Calu3 (cell line): ENCODE measurements at places on chromosomes 7 and 10. TPM values are rescaled to one million over a fixed set of nuclear protein-coding genes. Genes with fewer than 3 reads are reported as not detected.

The TRA2A gene
- total RNA-seq: 136 and 143 TPM in 2 replicates

The PDK4 gene
- 6.5 and 7.1 TPM in 2 replicates for total RNA-seq

The ADAM22 gene
- total RNA-seq: 3.0 and 3.2 TPM in 2 replicates

DNA sequence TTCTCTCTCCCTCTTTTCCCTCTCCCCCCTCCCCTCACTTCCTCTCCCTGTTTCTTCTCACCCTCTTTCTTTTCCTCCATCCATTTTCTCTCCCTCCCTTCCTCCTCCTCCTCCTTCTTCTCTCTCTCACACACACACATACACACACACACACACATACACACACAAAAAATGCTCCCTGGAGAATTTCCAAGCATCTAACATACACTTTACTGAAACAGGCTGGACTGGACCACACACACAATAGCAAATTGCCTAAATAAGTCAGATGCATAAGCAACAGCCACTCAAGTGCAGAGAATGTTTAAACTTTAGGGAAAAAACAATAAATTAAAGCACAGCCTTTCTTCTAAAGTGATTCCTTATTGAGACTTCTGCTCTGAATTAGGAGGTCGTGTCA is 267.7 kb downstream of the FGFR2 start:
- no peak for DNase-seq

DNA sequence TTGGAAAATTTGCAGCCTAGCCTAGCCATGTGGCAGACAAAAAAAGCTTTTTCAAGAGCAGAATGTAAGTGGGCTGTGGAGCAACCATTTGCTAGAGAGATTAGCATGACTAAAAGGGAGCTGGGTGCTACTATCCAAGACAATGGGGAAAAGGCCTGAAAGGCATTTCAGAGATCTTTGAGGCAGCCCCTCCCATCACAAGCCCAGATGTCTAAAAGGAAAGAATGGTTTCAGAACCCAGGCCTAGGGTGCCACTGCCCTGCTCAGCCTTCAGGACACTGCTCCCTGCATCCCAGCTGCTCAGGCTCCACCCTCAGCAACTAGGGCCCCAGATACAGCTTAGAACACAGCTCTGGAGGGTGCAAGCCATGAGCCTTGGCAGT is 24.7 kb downstream of the PNLIPRP3 start:
- no peak for DNase-seq

The TEX47 gene
- total RNA-seq: not detected in 2 replicates

The CRHR2 gene
- not detected in 2 replicates for total RNA-seq

GRCh38 chr10:58967551-58968388 is 208.7 kb upstream of the PHYHIPL start:
- peak; percentile 36 for DNase-seq

DNA sequence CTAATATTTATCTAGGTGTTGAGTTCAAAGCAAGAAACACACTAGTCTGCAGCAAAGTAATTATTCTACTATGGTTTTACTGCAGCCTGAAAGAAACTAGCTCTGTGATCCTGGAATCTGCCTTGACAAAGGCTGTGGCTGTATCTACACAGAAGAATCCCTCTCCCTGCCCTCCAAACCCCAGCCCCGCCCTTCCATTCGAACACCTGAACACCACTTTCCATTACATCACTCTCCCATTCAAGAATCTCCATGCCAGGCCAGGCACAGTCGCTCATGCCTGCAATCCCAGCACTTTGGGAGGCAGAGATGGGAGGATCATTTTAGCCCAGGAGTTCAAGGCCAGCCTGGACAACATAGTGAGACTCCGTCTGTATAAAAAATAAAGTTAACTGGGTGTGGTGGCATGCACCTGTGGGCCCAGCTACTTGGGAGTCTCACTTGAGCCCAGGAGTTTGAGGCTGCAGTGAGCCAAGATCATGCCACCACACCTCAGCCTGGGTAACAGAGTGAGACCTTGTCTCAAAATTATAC is 23.3 kb downstream of the LRRC20 start:
- DNase-seq: no peak

The NXPH1 gene
- not detected in 2 replicates for total RNA-seq

- DNase-seq: no peak
Measured at GRCh38 chr10:10854725-10855124, 162.9 kb upstream of the CELF2 start.

DNA sequence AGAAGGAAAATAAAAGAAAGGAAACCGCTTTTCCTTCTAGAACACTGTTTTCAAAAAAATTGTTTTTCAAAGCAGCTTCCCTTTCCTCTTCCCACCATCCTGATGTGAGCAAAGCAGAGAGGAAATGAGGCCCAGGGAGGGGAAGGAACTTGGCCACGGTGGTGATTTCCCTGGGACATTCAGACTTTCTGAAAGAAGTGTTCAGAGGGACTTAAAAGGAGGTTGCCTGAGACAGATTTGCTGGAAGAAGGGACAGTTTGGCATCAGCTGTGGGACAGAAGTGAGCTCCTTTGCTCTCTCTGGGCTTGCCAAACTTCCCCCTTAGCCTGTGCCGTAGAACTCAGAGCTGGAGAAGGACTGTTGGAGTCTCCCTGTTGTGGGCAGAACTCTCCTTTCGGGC is 30.3 kb downstream of the ADCYAP1R1 start:
- no peak for DNase-seq

GRCh38 chr7:8217200-8218068 is 44.5 kb downstream of the ICA1 start:
- DNase-seq: peak; percentile 59

- no peak for DNase-seq
Measured at GRCh38 chr7:55657654-55658053, 85.4 kb upstream of the VOPP1 start.
